ENCODE measurements at places on chromosomes 12 and 14.

DNA sequence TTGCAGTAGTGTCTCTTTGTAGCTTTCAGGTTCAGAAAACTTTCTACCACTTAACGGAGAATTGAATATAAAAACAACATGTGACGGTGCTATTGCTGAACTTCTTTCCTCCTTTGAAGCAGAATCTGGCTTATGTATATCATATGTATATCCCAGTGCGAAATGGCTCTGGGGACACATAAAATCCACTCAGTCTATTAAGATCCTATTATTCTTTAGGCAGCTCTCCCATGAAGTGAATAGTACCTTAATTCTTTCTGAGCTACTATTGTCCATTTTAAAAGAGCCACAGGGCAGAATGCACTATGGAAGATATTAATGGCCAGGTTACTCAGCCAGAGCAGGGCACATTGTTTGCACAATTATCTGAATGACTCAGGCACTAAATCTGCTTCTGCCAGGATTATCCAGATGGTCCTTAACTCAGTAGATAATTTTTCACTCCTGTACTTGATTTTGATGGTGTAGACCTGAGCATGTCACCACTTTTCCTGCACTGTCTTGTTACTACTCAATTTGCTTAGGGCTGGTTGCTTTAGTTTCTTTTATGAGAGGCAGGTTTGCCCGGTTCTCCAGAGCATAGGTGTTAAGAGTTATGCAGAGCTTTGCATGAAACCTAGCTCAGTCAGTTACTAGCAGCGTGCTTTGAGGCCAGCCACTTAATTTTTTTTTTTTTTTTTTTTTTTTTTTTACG, 5.5 kb downstream of the CNTN1 start:
- DNase-seq, result no peak

- DNase-seq, result no peak
Measured at GRCh38 chr12:86193931-86194330, 62.3 kb downstream of the MGAT4C start.

- peak; percentile 58 for DNase-seq
Measured at GRCh38 chr14:72714094-72714493, 179.8 kb downstream of the DPF3 start.

DNA sequence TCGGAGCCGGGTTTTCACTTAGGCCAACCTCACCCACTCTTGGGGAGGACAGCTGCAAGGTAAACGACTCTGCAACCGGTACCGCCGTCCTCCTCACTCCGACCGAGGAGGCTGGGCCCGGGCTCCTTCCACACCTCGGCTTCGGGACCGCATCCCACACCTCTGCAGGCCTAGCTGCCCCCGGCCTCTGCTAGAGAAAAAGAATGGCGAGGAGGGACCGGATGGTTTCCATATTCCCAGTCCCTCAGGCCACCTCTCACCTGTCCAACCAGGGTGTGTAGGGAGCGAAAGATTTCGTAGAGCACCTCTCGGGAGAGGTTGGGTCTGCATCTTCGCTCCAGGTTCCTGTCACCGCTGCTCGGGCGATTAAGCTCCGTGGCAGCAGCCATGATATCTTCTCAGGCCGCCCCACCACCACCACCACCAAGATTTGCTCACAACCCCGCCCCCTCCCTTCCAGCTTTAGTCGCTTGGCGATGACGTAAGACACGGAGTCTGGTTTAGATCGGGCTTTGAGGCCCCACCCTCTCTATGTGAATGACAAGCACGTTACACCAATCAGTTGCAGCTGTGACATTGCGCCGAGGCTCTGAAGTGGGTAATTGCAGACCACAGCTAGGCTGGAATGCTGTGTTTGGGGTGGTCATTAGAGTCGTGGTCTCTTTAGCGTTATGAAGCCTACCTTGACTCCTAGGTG, at the start of gene MBIP:
Gene MBIP (minus strand): TSS at position 438 of the 697 bp plus-strand sequence. CDS start 49 bp downstream, at position 389.
- DNase-seq, result peak; percentile 96

DNA sequence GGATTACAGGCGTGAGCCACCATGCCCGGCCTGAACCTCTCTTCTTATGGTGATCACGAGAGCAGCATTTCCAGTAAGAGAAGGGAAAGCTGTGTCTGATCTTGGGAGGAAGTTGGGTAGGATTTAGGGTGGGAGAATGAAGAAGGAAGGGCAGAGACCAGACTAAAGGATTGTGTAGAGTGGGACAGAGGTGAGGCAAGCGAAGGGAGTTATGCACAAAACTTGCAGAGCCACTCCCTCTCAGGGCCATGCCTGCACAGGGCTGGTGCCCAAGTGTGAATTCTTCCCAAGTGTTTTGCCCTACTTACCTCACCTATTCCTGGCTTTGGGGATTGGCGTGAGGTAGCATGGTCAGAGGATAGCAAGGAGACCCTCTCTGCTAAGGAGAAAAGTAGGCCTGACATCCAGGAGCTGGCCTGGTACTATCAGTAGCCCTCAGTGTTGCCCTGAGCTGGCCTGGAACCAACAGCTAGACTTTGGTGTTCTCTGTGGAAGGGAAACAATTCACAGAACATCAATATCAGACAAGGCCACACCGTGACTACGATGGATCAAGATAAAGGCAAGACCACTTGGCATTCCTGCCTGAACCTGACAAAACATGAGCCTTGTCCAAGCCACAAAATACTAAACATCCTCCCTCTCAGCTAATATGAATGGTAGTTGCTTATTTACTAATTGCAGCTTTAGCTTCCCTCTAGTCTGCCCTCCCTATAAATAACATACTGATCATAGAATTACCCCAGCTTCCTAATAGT, 201.0 kb upstream of the AMIGO2 start:
- no peak for DNase-seq

DNA sequence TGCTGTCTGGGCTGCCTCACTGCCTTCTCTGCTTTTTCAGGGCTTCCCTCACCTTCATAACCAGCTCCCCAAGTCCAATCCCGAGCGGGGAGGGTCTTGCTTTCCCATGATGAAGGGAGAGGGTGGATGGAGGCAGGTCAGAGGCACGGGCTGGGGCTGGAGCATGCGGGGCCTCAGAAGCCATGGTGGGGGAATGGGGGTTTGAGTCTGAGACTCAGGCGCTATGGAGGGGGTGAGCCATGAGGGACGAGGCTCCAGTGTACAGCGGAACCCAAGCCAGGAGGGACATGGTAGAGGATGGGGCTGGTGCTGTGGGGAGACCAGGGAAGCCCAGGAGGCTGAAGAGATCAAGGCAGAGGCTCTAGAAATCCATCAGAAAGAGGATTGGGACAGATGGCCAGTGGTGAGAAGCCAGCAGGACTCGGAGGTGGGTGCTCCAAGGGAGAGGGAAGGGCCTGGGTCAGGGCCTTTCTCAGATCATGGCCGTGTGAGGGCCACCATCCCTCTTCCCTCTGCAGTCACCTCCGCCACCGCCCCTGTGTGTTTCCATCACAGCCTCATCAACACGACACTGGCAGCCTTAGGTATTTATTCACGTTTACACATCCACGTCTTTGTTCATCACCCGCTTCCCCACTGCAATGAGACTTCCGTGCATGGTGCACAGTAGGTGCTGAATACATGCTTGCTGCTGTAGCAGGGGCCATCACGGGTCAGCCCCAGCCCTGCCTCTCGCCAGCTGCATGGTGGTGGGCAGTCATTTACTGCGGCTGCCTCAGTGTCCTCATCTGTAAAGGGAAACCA, 144.7 kb downstream of the ADGRD1 start:
- no peak for DNase-seq

GRCh38 chr12:92297405-92297804, 151.8 kb upstream of the BTG1 start:
- DNase-seq, result no peak

DNA sequence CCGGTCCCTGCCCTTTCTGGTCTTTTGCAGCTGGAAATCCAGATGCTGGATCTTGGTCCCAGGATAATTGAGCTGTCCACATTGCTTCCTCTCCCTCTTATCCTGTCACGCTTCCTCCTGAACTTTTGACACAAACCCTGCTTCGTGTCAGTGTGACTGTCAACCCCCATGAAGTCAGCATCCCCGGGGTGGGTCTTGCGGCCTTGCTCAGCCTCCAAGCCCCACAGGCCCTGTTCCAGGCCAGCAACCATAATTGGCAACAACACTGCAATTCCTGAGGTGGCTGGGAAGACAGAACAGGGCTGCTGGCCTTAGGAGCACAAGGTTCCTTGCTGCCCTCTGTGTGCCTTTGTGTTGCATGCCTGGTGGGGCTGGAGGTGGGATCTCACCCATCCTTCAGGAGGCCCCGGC, 74.9 kb downstream of the NTF3 start:
- DNase-seq, result no peak

DNA sequence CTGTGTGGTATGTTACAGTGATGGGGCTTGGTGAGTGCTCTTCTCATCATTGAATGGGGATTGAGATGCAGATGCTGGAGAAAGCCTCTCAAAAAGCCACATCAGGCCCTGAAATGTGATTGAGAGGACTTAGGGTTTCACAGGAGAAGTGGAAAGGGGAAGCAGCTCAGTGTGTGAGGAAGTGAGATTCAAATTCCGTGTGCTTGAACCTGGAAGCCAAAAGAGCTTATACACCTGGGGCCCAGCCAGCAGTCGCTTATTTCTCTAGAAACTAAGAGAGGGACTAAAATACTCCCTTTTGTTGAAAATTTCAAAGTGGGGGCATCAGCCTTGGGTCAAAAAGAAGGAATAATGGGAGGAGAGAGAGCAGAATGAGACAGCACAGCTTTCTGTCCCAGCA, 39.1 kb upstream of the GZMB start:
- no peak for DNase-seq

DNA sequence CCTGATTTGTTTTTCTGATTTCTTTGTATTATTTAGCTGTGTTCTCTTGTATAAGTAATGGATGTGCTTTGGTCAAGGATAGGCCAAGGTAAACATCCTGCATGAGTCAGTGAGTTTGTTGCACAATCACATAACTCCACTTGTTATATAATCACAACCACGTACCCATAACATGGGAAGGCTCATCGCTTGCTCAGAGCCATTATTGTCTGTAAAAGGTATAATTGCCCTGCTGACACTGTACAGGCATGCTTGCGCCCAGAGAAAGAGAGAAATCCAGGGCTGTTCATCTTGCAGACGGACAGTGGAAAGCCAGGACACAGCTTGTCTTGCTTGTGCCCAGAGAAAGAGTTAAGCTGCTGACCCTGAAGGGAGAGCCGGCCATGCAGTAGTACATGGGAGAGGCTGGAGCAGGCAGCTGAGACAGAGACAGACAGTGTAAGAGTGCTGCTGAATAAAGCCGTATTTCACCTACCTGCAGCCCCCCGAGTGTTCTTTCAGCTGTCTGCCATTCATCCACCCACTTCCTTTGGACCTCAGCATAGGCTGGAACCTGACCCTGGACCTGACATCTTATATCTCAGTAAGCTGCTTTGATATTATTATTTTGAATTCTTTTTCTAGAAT, 174.7 kb upstream of the DAAM1 start:
- DNase-seq, result no peak

GRCh38 chr12:116434155-116435011, 124.8 kb upstream of the MAP1LC3B2 start:
- no peak for DNase-seq

DNA sequence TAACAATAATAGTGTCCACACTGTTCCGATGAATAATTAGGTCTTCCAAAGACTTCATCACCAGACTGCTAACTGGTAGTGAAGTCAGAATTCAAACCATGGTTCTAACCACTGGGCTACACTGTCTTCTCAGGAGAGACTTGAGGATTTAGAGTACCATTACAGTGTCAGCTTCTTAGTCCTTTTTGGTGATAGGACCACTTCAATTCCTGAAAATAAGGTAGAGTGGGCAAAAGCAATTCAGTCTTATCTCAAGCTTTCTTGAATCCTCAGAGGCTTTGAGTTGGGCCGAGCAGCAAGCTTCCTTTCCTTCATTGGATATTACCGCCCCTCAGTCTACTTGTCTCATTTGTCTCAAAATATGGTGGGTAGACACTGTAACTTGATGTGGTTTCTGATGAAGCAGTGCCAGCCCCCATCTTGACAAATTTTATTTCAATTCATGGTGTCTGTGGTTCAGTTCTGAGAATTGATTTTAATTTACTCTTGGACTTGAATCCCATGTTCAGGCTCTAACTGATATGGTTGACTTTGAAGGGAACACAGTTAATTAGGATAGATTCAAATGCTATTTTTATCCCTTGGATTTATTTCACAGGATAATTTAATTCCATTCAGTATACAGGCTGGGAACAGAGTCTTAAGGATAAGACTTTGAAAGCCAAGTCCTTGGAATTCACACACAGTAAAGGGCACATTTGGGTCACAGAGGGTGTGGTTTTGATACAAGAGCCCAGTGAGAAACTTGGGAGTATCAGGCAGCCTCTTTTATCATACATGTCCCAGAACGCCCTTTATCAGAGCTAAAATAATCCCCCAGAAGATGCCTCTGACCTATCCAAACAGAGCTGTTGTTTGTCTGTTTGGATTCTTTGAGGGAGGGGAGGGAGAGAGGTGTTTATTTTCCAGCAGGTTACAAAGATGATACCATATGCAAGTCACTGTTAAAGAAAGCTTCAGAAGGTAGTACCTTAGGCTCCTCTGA, 167.3 kb downstream of the PRKCH start:
- DNase-seq, result no peak

- no peak for DNase-seq
Measured at GRCh38 chr12:105744371-105745058, 394.2 kb downstream of the NUAK1 start.

GRCh38 chr12:49680075-49680474, 27.1 kb downstream of the FMNL3 start:
- DNase-seq, result no peak
